ENCODE measurements at places on chromosomes 13 and 19.

GRCh38 chr19:47305309-47305751, 4.3 kb upstream of the C5AR1 start:
- DNase-seq: peak; percentile 29

DNA sequence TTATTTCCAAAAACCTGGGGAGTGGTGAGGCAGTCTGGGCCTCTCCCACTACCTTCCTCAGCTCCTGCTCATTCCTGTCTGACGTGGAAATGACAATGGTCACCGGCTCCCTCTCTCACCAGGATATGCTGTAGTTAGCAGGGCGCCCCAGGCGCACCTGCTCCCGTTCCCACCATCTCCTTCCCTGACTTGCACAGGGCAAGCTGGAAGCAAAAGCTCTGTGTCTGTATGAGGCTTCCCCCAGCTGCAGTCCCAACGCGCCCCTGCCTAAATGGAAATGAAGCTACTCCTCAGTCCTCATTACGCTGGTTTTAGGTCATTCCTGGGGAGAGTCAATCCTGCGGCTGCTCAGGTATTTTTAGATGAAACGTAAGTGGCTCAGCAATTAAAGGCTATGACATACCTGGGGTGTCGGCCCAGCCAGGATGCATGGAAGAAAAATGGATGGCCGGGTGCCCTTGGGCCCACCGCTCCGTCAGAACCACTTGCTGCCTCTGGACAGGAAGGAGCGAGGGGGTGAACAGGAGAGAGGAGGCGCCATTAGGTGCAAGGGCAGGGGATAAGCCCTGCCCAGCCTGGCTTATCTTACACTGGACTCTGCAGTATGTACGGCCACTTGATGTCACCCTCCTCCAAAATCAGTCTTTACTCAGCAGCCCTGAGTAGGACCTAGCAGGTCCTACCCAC, 32.4 kb downstream of the DHRS12 start:
- DNase-seq: no peak

- DNase-seq: no peak
Observed at GRCh38 chr19:46900341-46900740, 39.5 kb downstream of the ARHGAP35 start.

DNA sequence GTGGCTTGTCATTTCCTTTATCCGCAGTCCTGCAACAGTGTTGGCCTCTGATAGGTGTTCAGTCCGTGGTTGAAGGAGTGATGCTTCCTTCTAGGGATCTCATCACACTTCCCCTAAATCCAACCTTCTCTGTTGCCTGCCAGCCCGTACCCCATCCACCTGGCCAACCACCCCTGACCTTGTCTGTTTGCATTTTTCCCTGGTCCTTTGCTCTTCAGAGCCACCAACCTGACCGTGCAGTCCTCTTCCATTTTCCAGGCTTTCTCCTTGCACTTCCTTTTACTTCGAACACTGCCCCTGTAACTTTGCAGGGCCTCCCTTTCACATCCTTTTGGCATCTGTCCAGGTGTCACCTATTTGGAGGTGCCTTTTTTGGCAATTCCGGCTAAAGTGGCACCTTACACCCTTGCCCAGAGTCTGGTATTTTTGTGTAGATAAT, 696 bp downstream of the ZNF460 start:
- no peak for DNase-seq

DNA sequence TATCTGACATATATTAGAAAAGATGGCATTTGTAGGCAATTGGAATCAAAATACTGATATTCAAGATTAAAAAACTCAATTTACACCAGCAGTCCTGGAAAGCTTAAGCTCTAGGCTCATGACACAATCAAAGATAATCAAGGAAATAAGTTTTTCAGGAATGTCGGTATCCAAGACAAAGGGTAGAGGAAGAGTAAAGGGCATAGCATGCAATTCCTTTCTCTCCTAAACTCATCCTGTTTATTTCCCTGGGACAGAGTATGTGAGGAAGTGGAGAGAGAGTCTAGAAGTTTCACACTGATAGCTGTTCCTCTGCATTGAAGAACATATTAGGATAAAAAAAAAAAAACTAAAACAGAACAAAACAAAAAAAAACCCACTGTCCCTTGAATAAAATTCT, 2452.1 kb downstream of the PCDH9 start:
- no peak for DNase-seq
